Stimulated activated CD8-positive, alpha-beta memory T cell treated with anti-CD3 and anti-CD28 coated beads, Interleukin-15, amount 100 ng/mL, for 24 hours (primary cell): ENCODE measurements at places on chromosomes 11 and 22.

DNA sequence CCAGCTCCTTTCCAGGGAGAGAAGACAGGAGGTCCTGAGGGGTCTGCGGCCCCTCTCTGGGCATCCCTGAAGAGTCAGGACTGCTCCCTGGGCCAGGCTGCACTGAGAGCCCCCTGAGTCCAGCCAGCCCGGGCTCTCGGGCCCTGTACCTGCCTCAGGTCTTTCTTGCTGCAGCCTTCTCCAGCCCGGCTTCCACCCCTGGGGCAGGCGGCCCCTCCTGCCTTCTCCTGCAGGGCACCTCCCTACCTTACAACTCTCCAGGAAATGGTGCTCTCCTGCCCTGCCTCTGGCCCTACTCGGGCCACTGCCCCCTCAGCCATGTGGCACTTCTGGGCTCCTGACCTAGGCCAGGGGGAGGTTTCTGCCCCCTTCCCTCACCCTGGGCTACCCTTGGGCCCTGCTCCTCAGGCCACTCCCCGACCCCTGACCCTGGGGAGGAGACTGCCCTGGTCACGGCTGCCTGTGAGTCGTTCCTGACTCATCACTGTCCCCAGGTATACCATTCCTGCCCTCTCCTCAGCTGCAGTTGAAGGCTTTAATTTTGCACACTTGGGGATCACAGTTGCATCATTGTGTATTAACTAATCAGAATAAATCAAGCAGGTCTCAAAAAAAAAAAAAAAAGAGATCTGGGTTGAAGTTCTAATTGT, 251.1 kb downstream of the NXPE2 start:
- no peak for DNase-seq

DNA sequence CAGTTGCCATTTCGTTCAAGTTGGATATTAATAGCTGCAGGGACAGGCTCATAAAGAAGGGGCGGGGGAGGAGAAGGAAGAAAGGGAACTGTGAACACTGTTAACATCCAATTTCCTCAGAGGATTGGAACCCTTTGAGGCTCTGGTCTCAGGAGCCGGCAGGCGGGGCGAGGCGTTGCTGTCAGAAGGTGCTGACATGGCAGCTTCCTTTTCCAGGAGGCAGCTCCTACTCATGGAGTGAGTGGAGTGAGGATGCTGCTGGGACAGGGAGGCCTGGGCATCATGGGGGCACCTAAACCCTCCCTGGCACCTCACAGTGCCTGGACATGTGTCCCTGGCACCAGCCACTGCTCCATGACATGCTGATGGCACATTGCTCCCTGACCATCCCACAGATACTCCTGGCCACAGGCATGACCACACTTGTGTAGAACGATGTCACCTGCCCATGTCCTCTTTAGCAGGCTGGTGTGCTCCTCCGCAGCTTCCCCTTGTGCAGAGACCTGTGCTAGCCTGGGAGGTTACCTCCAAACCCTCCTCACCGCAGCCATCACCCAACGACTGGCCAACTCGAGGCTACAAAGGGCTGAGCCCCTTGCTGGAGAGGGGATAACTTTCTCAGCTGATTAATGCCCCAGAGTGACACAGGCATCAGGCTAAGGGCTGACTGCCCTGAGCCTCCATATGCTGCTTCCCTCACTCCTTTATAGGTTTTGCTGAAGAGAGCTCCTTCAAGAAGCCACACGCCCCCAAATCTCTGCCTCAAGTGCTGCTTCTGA, 79.6 kb upstream of the NECTIN1 start:
- no peak for DNase-seq

DNA sequence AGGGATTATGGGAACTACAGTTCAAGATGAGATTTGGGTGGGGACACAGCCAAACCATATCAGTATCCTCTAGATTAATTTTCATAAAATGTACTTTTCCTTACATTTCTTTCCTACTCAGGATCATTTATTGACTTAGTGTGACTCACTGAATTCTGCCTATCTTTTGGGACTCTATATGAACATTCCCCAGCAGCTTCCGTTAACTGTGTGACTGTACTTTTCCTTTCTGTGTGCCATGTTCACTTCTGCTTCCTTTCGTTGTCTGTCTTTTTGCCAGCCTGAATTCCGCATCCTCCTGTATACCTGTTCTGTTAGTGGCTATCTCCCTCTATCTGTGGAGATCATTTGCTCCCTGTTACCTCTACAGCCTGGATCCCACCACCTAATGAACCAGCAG, 48.8 kb downstream of the SPECC1L start:
- no peak for DNase-seq

DNA sequence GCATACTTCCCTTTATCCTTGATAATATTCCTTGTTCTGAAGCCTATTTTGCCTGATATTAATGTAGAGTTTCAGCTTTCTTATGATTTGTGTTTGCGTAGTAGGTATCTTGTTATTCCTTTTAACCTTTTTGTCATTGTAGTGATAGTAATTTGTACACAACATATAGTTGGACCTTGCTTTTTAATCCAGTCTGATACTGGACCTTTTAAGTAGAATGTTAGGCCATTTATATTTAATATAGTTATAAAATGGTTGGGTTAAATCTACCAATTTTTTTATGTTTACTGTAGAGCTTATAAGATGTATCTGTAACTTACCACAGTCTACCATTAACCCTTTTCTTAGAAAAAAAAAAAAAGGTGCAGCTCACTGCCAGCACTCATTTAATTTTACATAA, 8.6 kb upstream of the PITPNB start:
- no peak for DNase-seq

GRCh38 chr11:3745161-3745560, 52.2 kb downstream of the NUP98 start:
- no peak for DNase-seq

DNA sequence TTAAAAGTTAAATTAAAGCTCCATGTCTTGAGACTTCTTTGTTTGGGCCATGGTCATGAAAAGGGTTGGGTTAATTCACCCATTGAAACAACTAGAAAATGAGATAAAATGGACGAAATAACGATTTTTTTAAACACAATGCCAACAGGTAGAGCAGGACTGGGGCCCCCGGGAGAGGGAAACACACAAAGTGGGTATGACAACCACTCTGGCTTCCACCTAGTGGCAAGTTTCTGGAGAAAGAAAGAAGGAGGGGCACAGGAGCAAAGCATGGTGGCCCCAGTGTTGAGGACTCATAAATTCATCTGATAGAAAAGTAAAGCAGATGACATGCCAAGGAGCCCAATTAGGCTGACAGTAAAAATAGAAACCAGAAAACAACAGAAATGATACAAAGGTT, 68.4 kb downstream of the MYEOV start:
- no peak for DNase-seq

DNA sequence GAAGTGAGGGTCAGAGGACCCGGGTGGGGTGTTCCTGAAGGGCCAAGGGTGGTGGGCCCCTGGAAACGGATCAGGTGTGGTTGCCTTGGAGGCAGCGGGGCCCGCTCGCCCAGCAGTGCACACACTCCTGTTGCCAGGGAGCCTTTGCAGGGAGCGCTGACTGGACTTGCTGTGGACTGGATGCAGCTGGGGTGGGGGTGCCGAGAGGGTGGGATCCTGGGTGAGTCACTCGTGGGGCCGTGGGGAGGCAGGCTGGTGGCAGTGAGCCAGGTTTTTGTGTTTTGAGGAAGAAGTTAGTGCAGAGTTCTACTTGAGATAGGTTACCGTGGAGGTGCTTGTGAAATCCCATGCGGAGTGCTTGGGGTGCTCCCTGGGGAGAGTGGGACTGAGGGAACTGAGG, 1.3 kb downstream of the MRPL23 start:
- DNase-seq = no peak
